RPMI7951 (cell line): ENCODE measurements at places on chromosomes 12 and 14. TPM values are rescaled to one million over a fixed set of nuclear protein-coding genes. Genes with fewer than 3 reads are reported as not detected.

SNX6 gene
- 138 and 141 TPM in 2 replicates for total RNA-seq

DNA sequence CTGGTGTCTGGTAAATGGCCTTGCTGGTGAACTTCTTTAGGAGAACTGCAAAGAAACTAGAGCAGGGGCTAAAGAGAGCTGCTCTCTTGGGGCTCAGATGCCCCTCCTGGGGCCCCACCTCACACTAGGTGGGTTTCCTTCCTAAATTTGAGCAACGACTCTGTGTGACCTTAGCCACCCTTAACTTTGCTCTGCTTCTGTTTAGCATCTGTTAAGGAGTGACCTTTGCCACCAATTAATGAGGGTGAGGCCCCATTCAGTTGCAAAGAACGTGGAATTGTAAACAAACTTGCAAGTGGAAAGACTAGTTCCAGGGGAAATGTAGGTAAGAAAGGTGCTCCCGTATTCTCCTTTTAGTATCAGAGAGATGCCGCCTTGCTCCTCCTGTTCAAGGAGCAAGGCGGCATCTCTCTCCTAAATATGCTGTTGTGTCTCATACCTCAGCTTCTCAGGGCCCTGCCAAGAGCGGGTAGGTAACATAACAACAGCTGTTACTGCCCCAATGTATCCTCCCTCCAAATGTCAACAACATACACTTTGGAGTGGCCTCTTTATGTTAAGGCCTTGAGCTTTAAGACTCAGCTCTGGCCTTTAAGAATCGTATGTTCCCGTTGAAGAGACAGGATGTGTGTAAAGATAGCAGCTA is 77.6 kb upstream of the FUT8 start:
- no peak for DNase-seq

GRCh38 chr12:91874086-91874865 is 271.4 kb downstream of the BTG1 start:
- DNase-seq = no peak

DNA sequence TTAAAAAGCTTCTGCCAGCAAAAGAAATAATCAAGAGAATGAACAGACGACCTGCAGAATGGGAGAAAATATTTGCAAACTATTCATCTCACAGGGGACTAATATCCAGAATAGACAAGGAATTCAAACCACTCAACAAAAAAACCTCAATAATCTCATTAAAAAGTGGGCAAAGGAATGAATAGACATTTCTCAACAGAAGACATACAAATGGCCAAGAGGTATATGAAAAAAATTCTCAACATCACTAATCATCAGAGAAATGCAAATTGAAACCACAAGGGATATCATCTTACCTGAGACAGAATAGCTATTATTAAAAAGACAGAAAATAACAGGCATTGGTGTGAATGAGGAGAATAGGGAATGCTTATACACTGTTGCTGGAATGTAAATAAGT is 270.0 kb downstream of the DACT1 start:
- peak; percentile 46 for DNase-seq

- no peak for DNase-seq
Measured at GRCh38 chr12:84079626-84080025, 833.0 kb downstream of the SLC6A15 start.

- DNase-seq = no peak
Measured at GRCh38 chr14:36498938-36499337, 21.1 kb downstream of the NKX2-1 start.

- DNase-seq = no peak
Measured at GRCh38 chr12:57579677-57580465, 11.1 kb upstream of the PIP4K2C start.

DNA sequence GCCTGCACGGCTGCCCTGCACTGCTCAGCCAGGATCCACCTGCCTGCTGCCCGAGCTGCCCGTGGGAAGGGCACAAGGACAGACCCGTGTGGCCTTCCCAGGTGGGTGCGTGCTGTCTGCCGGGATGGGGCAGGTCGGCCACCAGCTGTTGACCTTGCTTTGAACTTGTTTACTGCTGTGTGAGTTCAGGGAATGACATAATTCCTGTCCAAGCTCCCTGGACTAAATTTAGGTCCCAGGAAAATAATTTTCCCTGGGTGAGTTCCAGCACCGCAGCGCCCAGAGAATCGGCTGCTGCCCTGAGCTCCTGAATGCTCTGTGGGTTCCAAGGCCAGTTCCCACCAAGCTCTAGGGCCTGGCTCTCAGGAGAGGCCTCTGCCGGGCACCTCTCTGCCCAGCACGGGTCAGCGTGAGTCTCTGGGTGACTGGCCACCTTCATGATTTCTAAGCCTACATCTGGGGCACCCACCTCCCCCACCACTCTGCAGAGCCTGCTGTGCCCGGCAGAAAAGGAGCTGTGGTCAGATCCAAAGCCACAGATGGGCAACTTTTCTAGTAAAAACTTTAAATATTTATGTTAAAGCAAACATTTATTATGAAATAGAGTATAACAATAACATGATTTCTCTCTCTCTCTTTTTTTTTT is 27.2 kb upstream of the MLXIP start:
- DNase-seq = no peak

DNA sequence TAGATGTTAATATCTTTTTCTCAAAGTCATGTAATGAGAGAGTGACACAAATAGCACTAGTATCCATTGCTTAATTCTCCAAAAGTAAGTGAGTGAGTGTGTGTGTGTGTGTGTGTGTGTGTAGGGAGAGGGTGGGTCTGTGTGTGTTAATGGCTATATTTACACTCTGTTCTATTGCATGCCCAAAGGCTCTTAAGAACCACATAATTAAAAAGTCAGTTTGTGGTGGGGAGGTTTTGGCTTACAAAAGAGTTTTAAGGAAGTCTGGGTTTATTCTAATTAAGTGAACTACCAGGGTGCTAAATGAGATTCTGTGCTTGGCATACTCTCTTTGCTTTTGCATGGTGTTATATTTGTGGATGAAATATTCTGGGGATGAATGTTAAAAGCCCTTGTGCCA is 1897.6 kb upstream of the FLRT2 start:
- DNase-seq = no peak

GRCh38 chr12:46555406-46555852 is 182.9 kb upstream of the SLC38A2 start:
- peak; percentile 81 for DNase-seq

DNA sequence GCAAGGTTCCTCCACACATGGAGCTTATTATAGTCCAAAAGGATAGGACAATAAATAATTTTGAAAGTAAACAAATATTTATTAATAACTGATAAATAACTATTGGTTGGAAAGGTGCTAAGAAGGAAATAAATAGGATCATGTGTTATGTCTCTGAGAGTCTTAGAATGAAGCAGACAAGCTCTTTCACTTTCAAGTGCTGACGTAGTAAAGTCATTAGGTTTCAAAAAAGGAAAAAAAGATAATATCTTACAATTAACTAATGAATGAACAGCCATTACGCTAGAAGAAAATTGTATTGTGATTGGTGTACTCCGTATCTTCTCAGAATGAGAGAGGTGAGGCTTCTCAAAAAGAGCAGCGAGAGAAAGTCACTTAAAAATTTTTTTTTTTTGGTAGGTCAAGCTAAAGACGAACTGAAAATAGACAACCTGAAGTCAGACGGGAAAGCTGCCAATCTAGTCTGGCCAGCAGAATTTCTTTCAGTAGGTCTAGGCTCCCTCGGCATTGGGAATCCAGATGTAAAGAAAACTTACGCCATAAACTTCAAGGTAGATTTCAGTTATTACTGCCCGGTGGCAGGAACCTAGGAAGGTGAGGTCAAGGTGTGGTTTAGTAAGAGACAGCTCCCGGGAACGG is 583 bp upstream of the LEMD3 start:
- no peak for DNase-seq

DNA sequence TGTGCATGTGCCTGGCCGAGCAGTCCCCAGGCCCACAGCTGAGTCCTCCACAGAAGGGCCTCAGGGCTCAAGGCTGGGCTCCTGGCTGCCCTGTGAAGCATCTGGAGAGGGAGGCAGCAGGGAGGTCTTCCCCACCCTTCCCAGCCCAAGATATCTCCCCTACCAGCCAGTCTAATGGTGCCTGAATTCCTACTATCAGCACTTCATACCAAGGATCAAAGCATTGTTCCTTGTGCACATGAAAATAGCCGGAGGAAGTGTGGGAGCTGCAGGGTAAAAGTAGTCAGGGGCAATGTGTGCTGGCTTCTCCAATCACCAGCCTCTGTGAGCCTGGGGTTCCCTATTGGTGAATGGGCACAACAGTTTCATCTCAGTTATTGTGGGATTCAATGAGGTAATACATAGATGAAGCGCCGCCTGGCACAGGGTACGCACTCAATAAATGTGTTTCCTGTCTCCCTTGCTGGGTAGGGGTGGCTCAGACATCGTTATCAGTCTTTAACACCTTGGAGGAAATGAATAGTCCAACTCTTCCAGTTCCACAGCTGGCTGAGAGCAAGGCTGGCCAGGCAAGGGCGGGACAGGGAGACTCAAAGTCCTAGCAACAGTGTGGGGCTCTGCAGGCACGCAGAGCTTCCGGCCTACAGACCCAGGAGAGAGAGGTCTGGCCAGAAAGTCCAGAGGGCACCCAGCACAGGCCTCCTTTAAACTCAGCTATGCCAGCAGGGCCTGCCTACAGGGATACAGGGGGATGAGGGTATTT is 39.1 kb upstream of the PNMA1 start:
- DNase-seq = peak; percentile 80

DNA sequence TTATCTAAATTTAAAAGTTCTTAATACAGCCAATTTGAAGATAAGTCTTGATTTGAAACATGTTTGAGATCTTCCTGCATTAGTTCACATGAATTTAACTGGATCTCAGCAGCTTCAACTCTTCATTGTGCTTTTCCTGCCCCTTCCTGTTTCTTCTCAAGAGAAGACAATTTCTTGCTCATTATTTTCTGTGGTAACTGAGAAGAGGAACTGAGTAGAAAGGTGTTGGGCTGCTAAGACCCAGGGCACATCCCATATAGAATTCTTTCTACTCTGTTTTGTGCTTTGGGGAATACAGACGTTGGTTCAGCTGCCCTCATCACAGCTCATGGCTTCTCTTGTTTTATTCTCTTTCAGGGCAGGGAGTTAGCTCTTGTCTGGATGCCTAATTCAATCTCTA is 110.2 kb downstream of the SNAPC1 start:
- DNase-seq = no peak

GRCh38 chr12:121241156-121241970 is 31.4 kb downstream of the P2RX4 start:
- DNase-seq = no peak

TMPRSS12 gene
- not detected in 2 replicates for total RNA-seq

DNA sequence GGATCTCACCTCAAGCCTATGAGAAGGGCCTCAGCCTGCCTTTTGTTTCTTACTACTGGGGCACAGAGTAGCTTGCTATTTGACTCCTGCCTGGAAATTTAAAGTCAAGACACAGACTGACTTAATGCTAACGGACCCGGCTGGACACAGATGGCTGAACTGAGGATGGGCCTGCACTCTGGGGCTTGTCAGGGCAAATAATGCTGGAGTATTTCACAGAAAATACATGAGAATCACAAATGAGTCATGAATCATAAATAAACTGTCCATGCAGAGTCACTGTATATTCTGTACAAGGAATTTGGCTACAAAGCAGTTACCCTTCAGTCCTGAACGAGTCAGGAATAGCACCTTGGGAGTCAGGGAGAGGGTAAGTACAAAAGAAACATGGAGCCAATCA is 683.2 kb upstream of the FOXG1 start:
- DNase-seq = no peak

AQP5 gene
- total RNA-seq = not detected in 2 replicates

DNA sequence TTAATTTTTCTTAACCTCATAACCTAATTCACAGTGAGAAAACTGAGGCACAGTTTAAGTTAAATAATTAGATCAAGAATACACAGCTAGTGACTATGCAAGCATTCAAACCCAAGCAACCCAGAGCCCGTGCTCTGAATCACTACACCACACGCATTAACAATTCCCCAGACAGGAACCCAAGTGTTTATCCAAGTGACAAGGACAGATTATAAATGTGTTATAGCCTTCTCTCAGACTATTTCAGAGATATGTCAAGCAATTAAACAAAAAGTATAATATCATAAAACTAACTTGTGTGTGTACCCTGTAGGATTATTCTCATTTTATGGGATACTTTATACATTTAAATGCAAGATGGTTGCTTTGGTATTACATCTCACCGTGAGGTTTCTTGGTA is 43.8 kb downstream of the MED13L start:
- no peak for DNase-seq

SDS gene
- total RNA-seq = not detected in 2 replicates

CLEC14A gene
- total RNA-seq = not detected in 2 replicates

CD27 gene
- total RNA-seq = not detected in 2 replicates

EVL gene
- 2.2 and 2.9 TPM in 2 replicates for total RNA-seq

DCN gene
- total RNA-seq = 7.5 and 10.3 TPM in 2 replicates

HHIPL1 gene
- 0.24 and 0.49 TPM in 2 replicates for total RNA-seq

TRMT5 gene
- total RNA-seq = 9.9 and 12.9 TPM in 2 replicates

DNA sequence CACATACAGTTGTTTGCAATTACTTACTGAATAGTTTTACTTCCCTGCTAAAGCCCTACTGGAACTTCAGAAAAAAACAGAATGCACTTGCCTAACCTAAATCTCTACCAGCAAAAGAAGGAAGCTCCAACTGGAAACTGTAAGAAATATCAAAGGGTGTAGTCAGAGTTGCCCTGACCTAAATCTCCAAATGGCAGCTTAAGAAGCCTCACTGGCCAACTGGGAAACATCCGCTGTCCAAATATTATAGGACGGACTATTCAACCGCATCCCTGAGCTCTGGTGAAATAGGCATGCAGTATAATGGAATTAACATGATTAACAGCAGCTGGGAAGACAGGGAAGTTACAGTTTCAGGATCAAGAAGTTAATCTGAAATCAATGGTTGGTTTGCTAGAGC is 24.3 kb downstream of the ANAPC7 start:
- DNase-seq = no peak

DNA sequence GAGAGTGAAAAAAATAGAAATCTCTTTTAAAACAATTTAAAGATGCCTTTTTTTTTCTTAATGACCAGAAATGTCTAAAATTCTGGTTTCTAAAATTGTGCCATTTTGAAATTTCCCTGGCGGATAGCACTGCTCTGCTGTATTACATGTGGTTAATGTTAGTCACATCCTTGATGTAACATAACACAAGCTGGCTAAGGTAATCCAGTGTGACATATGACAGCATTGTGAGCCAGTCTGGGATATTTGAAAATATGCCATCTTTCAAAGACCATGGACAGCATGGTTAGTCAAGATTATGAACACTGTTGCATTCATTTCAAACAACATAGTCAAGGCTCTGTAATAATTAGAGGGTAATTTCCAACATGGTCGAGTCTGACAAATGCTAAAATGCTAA is 133.2 kb downstream of the ALX1 start:
- DNase-seq = no peak

GRCh38 chr12:16506394-16506793 is 99.6 kb downstream of the LMO3 start:
- no peak for DNase-seq

PLXNC1 gene
- 0.10 and 0.24 TPM in 2 replicates for total RNA-seq

SPIC gene
- total RNA-seq = not detected in 2 replicates

DNA sequence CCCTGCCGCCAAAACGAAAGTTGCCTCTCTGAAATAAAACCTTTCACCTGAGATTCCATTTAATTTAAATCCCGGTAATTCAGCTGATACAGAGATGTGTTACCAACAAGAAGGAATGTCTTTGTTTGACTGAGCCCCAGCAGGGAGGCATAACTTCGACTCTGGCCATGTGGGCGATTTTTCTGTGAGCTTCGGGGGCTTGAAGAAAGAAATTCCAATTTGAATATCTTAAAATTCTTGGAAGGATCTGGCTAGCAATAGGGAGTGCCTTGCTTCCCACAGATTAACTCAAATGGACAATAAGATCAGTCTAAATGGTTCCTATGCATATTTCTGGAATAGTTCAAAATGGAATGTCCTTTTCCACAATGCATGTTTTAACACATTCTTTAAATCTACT is 252.5 kb upstream of the TMPO start:
- DNase-seq = no peak

GRCh38 chr14:103882503-103883262 is 35.3 kb upstream of the PPP1R13B start:
- no peak for DNase-seq
